ENCODE measurements at places on chromosomes 13 and 19. TPM values are rescaled to one million over a fixed set of nuclear protein-coding genes. Genes with fewer than 3 reads are reported as not detected.

The MBD3 gene
- 116 TPM for total RNA-seq

The HCST gene
- not detected for total RNA-seq

The CCL25 gene
- not detected for total RNA-seq

The RNF113B gene
- not detected for total RNA-seq

The CNN1 gene
- 31.4 TPM for total RNA-seq

The PLA2G4C gene
- 22.8 TPM for total RNA-seq

The CCDC169 gene
- 3.7 TPM for total RNA-seq

The SERPINE3 gene
- not detected for total RNA-seq

The KLK12 gene
- total RNA-seq: not detected

The CGB3 gene
- 7.0 TPM for total RNA-seq

The USHBP1 gene
- not detected for total RNA-seq

The ZNF814 gene
- 2.2 TPM for total RNA-seq

The NKPD1 gene
- total RNA-seq: not detected

The ARHGAP45 gene
- 12.7 TPM for total RNA-seq

The TEX26 gene
- total RNA-seq: not detected

The EFNB2 gene
- total RNA-seq: 32.2 TPM

The LILRB3 gene
- not detected for total RNA-seq

The ZNF229 gene
- 7.7 TPM for total RNA-seq

The LPAR6 gene
- total RNA-seq: not detected

The B3GNT8 gene
- total RNA-seq: not detected

The DYRK1B gene
- 10.6 TPM for total RNA-seq

The C19orf81 gene
- 4.9 TPM for total RNA-seq

The CEACAM16 gene
- not detected for total RNA-seq

The FBL gene
- total RNA-seq: 191 TPM

The IZUMO2 gene
- total RNA-seq: not detected

The CADM4 gene
- 1.5 TPM for total RNA-seq

The ALG11 gene
- total RNA-seq: 26.1 TPM

The ERICH4 gene
- not detected for total RNA-seq

The LILRB5 gene
- not detected for total RNA-seq

The LGALS4 gene
- not detected for total RNA-seq

The ZNF610 gene
- total RNA-seq: 4.5 TPM

The COL5A3 gene
- not detected for total RNA-seq

The CEACAM1 gene
- 0.62 TPM for total RNA-seq

The NUDT19 gene
- total RNA-seq: 12.5 TPM

All from M059J (cell line).